ENCODE measurements at places on chromosomes 4 and X. TPM values are rescaled to one million over a fixed set of nuclear protein-coding genes. Genes with fewer than 3 reads are reported as not detected.

GRCh38 chr4:87811977-87812376, 12.6 kb downstream of the IBSP start:
- H3K4me3 ChIP-seq, result no peak overlapping the region
- no peak overlapping the region for H3K27ac ChIP-seq
- DNase-seq, result no peak
- no peaks in the 10 kb centered on the region for H3K4me1 ChIP-seq

- H3K27ac ChIP-seq, result no peak overlapping the region
- peaks cover 2% of the 10 kb centered on the region for H3K4me1 ChIP-seq
- no peak for DNase-seq
- H3K27me3 ChIP-seq, result peaks cover 12% of the 10 kb centered on the region
Observed at GRCh38 chrX:629230-630006, 1.2 kb upstream of the SHOX start.

DNA sequence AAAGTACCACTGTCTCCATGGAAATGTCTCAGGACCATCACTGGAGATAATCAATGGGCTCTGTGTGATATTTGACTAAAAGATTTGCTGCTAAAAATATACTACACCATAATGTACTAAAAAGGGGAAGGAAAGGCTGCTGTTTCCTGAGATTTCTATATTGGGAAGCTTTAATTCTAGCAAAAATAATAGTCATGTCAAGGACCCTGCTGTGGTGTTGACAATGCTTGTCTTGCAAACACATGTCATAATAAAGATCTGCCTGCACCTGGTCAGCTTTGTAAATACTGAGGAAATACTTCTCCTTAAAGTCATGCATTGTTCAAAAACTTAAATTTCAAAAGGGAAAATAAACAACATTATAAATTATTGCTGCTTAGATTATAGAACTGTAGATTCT, 417.9 kb downstream of the GPM6A start:
- no peaks in the 10 kb centered on the region for H3K36me3 ChIP-seq
- DNase-seq, result no peak
- peaks cover 2% of the 10 kb centered on the region for H3K27me3 ChIP-seq
- H3K27ac ChIP-seq, result no peak overlapping the region
- H3K4me3 ChIP-seq, result no peak overlapping the region

CHIC2 gene
- total RNA-seq, result 21.7 TPM

Measured in liver (tissue), 10 donors.